ENCODE measurements at places on chromosomes 2 and 18.

- DNase-seq, result no peak
Measured at GRCh38 chr2:7201851-7202250, 284.6 kb downstream of the RNF144A start.

DNA sequence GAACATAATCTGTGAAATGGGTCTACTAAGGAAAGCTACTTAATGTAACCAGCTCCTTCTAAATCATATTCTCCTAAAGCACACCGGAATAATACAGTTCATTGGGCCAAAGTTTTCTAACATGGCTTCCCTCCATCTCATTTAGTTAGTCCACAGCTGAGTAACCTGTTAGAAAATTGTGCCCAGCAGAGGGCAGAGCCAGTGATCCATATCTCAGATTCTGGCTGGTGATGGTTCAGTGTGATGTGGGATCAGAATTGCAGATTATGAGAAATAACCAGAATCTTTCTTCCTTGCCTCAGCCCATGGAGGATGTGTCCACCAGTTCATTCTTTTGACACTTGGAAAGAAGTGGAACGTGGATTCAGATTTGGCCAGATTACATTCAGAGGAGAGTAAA is 9.4 kb upstream of the CTLA4 start:
- DNase-seq, result no peak

- DNase-seq, result no peak
Measured at GRCh38 chr2:26020231-26020640, 13.6 kb upstream of the RAB10 start.

DNA sequence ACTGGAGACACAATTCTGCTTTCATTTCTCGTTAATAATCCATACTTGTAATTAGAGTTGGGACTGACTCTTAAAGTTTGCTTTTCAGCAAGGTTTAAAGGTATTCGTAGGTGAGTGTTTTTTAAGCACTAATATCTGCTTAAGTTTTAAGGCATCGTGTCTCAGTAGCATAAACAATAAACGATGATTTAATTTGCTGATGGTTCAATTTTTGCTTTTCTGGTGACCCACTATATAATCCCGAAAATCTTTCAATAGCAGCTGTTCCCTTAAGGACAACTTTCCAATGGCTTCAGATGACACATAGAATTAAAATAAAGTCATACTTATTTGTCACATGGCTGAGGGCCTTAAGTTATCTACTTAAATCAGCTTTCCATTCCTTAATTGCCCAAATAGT is 859.5 kb upstream of the SOX11 start:
- no peak for DNase-seq
